ENCODE measurements at places on chromosomes 2 and 18.

GRCh38 chr2:109637749-109638570 lies 23.8 kb downstream of the SOWAHC start:
- no peak for DNase-seq

- DNase-seq: no peak
Measured at GRCh38 chr2:224062481-224063297, 23.6 kb upstream of the SERPINE2 start.

- DNase-seq: no peak
Measured at GRCh38 chr2:20153131-20153851, 71.6 kb downstream of the SDC1 start.

- DNase-seq: no peak
Measured at GRCh38 chr2:9644603-9645002, 13.8 kb upstream of the YWHAQ start.

DNA sequence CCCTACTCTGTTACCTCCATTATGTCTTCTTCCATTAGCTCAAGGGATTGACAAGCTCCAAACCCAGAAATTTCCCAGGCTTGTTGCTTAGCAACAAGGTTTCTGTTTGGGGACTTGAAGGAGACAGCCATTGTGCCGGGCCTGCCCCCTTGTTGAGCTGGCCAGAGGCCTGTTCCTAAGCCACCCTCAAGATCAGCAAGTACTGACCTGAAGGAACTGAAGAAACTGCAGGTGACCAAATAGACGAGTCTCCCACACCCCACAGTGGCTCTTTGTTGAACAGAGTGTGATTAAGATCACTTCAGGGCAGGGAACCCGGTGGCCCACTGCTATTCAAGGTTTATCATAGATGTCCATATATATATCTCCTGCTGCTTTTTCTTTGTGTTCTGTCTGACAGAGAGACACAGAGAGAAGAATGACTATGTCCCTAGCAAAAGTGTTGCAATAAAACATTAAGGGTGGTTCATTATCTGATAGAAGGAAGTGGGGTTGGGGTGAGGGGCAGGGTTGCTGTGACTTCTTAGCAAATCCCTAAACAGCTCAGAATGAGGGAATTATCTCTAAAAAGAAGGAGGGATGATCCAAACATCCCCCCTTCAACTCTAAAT lies 69.2 kb downstream of the RNF144A start:
- no peak for DNase-seq

GRCh38 chr2:217366966-217367365 lies 507.1 kb upstream of the TNP1 start:
- DNase-seq: no peak

DNA sequence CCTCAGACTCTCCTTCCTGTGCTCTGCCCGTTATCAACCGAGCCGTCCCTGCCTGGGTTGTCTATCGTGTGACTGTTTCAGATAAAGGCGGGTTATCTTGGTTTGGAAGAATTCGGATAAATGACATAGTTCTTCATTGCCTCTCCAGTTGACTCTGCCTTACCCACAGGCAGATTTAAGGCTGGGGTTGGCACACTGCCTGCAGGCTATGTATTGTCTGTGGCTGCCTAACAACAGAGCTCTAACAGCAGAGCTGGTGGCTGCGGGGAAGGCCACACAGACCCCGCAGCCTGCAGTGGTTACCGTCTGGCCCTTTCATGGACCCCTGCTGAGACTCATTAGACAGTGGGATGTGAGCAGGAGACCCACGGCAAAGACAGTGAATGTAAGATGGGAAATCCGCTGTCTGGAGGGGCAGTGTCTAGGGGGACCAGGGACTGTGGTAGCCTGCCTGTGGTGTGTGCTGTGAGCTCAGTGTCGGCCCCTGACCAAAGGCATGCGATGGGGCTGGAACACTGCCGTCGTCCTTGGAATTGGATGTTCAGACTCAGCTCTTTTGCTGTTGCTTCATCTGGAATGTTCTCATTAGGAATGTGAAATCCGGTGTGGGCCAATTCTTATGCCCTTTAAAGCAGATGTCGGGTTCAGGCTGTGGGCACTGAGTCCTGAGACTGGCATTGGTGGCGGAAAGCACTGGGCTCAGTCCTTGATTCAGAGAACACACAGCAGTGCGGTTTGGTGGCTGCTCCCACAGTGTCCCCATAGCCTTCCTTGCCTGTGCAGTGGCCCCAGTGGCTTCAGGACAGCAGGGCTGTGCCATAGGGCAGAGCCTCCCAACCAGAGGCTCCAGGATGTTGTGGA lies 44.5 kb downstream of the SH3RF3 start:
- no peak for DNase-seq

DNA sequence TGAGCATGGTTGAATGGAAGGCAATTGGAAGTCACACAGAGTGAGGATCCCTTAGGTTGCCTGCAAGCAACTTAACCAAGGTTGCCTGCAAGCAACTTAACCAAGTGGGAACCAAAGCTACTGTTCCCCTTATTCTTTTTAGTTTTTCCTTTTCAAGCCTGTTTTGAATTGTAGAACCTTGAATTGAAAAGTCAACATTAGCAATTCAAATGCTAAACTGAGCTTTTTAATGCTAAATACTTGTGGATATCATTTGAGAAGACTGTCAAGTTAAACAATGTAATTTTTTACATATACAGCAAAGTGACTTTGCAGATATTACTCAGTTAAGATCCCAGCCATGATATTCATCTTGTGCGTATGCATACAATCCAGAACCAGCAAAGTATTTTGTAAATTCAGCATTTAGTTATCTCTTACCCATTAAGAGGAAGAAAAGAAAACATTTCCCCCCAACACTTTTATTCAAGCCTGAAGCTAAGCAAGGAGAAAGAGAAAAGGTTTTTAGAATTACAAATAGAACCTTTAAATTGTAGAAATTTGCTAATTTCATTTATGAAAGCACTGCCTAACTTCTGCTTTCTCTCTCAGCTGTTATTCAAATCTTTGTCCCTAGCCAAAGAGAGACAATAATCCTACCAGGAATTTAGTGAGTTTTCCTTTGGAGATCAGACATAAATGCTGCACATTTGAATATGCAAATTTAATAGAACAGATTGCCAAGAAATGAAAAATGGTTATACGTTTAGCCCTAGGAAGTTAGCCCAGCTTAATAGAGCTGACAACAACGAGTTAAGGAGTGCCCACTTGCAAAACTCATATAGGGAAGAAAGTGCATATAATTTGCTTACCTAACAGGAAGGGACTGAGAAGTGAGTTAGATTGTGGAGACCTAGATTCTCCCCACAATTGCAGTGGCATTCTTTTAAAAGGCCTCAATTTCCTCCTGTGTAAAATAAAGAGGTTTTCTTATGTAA lies 643.2 kb upstream of the PIK3C3 start:
- no peak for DNase-seq

- no peak for DNase-seq
Measured at GRCh38 chr18:79806976-79807841, 9.5 kb downstream of the KCNG2 start.

DNA sequence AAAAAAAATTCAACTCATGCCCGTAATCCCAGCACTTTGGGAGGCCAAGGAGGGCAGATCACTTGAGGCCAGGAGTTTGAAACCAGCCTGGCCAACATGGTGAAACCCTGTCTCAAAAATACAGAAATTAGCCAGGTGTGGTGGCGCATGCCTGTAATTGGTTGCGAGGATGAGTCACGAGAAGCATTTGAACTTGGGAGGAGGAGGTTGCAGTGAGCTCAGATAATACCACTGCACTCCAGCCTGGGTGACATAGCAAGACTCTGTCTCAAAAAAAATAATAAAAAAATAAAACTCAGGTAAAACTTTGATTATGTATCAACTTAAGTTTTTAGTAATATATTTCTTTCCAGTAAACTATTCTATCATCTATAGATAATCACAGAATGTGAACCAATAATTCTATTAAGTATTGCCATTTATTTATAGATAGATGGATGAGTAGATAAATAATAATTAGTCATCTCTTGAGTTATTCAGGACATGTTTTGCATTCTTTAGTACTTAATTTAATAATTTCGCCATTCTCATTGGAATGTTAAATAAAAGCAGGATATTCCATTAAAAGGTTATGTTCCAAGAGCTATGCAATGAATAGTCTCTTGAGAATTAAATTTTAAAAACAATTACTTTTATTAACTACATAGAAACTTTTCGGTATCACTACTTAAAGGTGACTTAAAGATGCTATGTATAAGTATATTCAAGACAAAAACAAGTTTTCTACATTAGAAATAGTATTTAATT lies 48.7 kb downstream of the WDPCP start:
- DNase-seq: no peak

DNA sequence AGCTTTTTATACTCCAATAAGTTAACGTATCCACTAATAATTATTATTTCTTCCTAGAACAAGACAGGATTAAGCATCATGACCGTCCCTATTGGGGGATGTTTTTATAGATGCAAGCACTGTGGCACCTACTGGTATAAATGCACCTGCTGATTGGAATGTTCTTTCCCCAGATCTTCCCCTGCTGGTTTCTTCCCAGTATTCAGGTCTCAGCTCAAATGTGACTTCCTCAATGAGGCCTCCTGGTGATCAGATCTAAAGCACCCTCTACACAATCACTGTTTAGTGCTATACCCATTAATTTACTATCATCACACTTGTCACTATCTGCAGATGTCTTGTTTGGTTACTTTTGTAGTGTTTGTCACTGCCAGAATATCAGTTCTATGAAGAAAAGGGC lies 3.9 kb upstream of the TYMS start:
- no peak for DNase-seq

GRCh38 chr2:16908656-16909055 lies 243.0 kb upstream of the CYRIA start:
- DNase-seq: no peak

DNA sequence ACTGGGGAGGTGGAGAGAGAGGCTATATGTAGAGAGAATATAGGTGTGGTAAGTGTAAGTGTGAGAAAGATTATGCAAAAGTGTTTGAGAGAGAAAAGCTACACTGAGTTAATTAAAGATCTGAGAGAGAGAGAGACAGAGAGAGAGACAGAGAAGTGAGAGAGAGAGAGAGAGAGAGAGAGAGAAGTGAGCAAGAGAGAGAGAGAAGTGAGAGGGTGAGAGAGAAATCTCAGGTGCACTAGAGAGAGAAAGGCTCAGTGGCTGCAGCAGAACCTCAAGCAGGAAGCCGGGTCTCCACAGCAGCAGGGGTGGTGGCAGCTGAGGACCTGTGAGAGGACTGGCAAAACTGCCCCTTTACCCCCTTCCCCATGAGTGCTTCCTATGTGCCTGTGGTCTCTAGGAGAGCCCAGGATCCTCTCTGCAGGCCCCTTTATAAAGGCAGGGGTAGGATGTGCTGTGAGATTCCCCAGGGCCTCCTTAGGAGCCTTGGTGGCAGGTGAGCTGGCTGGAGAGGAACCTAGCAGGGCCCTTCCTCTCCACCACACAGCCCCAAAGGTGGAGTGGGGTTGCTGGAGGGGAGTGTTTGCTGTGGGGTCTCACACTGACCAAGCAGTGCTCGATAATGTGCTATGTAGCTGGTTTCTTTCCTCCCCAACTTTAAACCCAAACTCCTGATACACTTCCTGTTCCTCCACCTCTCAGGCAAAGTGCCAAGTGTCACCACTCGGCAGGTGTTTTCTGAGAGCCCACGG lies 52.6 kb downstream of the SLC4A5 start:
- DNase-seq: peak; percentile 60

- DNase-seq: no peak
Measured at GRCh38 chr2:118190474-118190873, 102.2 kb downstream of the INSIG2 start.

GRCh38 chr2:188523919-188524318 lies 232.2 kb downstream of the GULP1 start:
- DNase-seq: no peak

DNA sequence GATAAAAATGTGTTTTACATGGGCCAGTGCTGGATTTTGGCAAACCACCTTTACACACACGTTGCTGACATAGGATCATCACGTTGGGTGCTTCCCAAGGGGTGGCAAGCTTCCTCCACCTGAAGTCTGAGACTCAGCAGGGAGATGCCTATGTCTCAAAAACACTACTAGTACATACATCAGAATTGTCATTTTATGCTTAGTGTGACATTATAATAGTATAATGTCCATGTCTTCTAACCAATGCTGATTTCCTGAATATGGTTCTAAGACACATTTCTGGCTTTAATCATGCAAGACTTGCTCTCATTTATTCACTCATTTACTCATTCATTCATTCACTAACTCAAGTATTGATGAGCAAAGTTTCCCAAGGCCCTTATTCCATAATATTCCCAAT lies 322.3 kb downstream of the LNPK start:
- DNase-seq: no peak

DNA sequence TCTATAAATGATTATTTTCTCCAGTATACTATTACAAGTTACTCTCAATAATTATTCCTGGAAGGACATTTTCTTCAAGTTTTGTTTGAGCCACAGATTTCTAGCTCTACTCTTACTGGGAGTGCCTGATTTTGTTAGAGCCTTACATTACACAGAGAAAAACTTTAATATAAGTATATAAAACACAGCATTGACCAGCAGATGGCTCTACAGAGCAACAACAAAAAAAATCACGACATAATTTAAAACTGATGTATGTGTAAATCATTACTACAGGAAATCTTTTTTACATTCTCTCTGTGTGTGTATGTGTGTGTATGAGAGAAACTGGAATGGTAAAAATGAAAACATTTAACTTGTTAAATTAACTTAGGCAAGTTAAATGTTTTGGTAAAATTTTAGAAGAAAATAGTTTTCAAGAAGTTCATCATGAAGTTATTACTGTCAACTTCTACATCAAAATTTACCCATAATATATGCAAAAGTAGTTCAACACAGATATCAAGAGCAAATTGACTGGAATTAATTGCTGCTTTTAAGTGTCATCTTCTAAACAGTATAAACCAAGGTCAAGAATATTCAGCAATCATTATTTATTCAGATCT lies 103.3 kb downstream of the MDH1 start:
- no peak for DNase-seq

DNA sequence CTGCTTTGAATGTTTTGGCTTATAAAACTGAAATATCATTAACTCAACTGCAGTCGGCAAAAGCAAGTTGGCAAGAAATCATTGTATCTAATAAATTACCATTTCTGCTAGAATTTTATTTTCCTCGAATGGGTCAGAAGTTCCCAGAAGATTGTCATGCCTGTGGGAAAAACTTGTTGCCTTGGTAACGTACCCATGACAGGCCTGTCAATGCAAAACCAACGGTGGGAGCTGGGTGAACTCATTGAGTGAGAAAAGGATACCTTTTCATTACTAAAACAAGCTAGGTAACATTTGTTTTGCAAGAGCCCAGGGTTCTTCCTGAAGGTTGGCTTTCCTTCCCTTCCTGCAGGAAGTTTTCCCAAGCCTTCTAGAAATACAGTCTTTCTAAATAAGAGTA lies 9.5 kb downstream of the PLB1 start:
- no peak for DNase-seq

DNA sequence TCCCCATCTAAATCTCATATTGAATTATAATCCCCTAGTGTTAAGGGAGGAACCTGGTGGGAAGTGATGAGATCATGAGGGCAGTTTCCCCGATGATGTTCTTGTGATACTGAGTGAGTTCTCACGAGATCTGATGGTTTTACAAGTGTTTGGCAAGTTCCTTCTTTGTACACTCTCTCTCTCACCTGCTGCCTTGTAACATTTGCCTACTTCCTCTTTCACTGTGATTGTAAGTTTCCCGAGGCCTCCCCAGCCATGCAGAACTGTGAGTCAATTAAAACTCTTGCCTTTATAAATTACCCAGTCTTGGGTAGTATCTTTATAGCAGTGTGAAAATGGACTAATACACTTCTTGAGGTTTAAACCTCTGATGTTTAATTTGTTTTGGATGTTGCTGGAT lies 177.5 kb downstream of the CD8B2 start:
- DNase-seq: no peak
